Muscle of leg (tissue), 16 donors: ENCODE measurements at places on chromosomes 4 and X. TPM values are rescaled to one million over a fixed set of nuclear protein-coding genes. Genes with fewer than 3 reads are reported as not detected.

Gene SLC9B2
- 9.4 TPM for total RNA-seq

Gene CFAP47
- total RNA-seq: under 0.01 TPM

Gene RAB40A
- total RNA-seq: 0.35 TPM

Gene ZCCHC18
- 2.3 TPM for total RNA-seq

Gene SLC10A6
- total RNA-seq: 0.18 TPM

Gene AFF2
- total RNA-seq: 6.1 TPM

Gene SCARB2
- total RNA-seq: 136 TPM

Gene MTNR1A
- 0.13 TPM for total RNA-seq

Gene RRH
- 0.18 TPM for total RNA-seq

Gene SHROOM3
- 25.1 TPM for total RNA-seq

Gene QRFPR
- total RNA-seq: 1.1 TPM

Gene PNCK
- 3.5 TPM for total RNA-seq

Gene CXorf49B
- total RNA-seq: not detected

Gene FDCSP
- total RNA-seq: 0.13 TPM

Gene RASSF6
- 0.04 TPM for total RNA-seq

Gene WDR13
- 99.1 TPM for total RNA-seq

Gene OPN1MW2
- not detected for total RNA-seq

Gene RASGEF1B
- 6.0 TPM for total RNA-seq

Gene MGARP
- total RNA-seq: 0.31 TPM

Gene RENBP
- 3.1 TPM for total RNA-seq

Gene P2RY4
- total RNA-seq: 0.09 TPM

Gene RS1
- total RNA-seq: not detected

Gene STPG2
- total RNA-seq: 0.18 TPM

Gene IL15
- 4.5 TPM for total RNA-seq
